ENCODE measurements at places on chromosomes 16 and 17.
A peak's percentile ranks its signal among the peaks of the same experiment; 100 is the strongest.

DNA sequence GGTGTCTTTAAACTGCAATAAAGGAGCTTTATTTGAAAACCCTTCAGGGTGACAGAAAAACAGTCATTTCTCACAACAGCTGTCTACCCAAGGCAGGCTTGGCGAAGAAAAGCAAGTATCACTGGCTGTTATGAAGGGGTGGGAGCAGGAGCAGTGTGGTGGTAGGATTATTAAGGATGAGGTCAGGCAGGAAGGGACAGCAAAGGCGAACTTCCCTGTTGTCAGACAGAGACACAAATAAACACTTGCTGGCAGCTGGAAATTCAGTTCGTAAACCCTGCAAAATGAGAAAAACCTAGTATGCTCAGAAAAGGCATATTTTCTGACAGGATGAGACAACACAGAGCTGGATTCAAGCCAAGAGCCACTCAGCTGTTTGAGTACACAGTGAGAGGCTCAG, 416.3 kb upstream of the CDH5 start:
- DNase-seq = no peak

DNA sequence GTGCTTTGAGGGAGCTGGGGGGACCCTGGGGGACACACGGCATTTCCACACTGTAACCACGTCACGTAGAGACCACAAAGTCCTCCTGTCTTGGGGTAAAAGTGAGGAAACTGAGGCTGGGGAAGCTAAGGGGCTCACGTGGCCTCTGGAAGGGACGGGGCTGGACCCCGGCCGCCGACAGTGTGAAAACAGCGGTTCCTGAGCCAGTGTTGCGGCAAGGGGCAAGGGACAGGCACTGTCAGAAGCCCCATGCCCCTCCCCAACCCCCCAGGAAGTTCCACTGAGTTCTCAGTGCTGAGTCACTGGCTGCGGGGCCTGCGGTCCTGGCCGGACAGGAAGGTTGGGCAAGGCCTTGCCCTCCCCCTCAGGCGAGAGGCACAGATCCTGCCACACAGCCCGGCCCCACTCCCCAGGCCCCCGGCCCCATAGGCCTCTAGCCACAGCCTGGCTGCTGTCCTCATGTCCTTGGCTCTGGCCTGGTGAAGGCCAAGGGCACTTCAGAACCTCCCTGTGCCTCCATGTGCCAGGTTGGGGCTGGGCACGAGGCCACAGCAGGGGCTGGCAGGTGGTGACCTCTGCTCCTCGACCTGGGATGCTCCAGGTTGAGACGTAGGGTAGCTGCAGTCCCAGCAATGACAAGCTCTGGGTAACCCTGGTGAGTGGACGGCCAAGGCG, 5.0 kb upstream of the CCDC57 start:
- peak; percentile 68 for DNase-seq

- DNase-seq = peak; percentile 96
Observed at GRCh38 chr17:77118251-77118928, 22.4 kb upstream of the SEC14L1 start.

DNA sequence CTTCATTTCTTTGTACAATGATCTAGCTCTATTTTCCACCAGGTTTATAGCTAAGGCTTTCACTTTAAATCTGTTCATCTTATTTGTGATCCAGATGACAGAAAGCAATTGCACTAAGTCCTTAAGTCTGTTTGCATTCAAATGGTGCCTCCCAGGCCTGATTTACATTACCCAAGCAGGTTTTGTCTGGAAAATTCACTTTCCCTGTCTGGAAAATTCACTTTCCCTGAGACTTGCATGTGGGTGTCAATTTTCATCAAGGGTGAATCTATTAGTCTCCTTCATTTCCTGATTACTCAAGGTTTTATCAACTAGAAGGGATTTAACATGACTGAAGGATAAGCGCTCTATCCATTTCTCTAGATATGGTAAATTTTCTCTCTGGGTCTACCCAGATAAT, 1480.2 kb upstream of the GOT2 start:
- DNase-seq = no peak

GRCh38 chr17:73710095-73710592, 65.9 kb upstream of the SDK2 start:
- no peak for DNase-seq

GRCh38 chr16:61891460-61891859, 144.8 kb downstream of the CDH8 start:
- no peak for DNase-seq

DNA sequence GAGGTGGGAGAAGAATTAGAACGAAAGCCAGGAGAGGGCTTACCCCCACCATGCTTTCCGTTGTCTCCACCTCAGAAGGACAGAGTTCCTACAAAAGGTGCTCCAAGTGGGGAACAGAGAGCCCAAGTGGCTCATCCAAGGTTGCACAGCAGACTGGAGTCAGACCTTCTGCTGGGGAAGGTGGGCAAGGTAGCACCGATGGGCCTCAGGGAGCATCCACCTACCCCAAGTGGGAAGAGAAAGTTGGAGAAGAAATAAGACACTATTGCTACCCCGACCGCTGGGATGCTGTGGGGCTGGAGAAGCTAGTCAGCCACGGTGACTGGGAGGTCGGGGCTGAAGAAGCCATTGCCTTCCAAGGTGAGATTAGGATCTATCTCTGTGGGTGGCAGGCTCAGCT, 21.5 kb downstream of the UNC119 start:
- DNase-seq = no peak

DNA sequence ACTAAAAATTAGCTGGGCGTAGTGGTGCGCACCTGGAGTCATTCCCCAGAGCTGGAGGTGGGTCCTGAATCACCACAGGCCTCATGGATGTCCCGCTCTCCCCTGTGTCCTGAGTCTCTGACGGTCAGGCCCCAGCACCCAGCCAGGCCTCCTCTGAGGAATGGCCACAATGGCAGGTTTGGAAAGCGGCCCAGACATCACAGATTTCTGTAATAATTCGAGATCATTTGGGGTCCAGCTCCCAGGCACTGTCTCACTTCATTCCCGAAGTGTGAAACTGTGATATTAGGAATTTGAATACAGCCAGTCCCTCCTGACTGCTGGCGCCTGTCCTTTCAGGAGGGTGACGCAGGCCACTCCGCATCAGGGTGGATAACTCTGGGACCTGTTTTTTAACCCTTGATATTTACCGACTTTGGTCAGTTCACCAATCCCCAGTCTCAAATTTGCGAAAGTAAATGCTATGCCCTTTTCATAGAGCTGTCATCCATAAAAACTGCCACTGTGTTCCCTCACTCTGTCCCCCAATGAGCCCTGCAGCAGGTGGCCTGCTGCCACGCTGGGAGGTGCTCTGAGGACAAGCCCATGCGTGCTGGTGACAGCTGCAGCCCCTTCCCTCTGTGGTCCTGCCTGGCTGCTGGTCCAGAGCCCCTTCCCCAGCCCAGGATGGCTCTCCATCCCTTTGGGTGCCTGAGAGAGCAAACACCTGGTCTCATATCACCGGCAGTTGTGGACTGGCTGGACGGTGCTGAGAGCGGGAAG, 28.3 kb upstream of the RPTOR start:
- no peak for DNase-seq

GRCh38 chr17:51803161-51803560, 355.4 kb downstream of the CA10 start:
- DNase-seq = no peak

DNA sequence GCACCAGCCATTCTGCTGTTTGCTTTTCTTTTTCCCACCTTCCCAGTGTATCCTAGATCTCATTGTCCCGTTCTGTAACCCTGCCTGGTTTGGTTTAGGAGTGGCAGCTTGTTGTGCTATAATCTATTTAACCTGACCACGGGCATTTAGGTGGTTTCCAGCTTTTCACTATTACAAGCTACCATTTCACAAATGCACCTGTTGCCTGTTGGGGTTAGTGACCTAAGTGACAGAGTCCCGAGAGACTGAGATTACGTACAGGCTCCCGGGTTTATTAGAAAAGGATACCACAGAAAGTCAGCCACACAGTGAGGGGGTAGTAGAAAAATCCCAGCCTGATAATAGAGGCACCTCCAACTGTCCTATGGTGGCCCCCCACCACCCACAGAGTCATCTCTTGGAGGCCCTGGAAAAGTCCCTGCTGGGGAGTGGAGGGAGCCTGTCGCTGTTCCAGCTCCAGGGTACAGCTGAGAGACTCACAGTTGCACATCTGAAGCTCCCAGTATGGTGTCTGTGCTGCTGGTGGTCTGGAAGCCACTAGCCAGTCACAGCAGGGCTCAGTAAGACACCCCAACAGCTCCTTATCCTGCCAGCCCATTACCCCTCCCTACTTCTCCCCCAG, 21.2 kb downstream of the CLEC16A start:
- no peak for DNase-seq

GRCh38 chr17:75849279-75849646, 5.1 kb upstream of the UNC13D start:
- no peak for DNase-seq

- DNase-seq = no peak
Observed at GRCh38 chr16:12341423-12341822, 364.9 kb downstream of the SNX29 start.

- no peak for DNase-seq
Observed at GRCh38 chr17:42122371-42123303, at the start of gene HSPB9. TSS of gene HSPB9 (plus strand) at chr17:42122804. CDS start at chr17:42122851, 47 bp downstream.

DNA sequence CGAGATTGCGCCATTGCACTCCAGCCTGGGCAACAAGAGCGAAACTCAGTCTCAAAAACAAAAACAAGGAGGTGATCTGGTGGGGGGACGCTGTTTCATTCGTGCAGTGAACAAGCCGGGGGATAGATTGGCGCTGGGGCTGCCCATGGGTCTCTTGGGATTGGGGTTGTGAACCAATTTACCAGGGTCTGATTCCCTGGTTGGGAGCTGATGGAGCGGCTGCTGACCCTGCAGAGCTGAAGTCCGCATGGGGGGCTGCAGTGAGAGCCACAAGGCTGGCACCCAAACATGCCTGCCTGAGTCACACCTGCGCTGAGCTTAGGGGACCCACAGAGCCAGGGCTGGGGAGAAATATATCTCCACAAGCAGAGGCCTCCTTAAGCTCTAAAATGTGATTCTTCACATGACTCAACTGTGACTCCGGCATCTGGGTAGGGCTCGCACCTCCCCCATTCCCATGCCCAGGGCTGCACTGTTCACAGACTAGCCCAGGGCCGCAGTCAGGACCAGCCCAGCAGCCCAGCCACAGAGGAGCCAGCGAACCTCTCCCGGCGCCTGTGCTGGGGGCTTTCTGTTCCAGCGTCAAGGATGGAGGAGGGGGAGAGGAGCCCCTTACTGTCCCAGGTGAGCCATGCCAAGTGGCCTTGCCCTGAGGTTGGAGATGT, 5.0 kb downstream of the TSPAN10 start:
- no peak for DNase-seq

- no peak for DNase-seq
Observed at GRCh38 chr17:61595418-61596186, 4.6 kb upstream of the NACA2 start.

DNA sequence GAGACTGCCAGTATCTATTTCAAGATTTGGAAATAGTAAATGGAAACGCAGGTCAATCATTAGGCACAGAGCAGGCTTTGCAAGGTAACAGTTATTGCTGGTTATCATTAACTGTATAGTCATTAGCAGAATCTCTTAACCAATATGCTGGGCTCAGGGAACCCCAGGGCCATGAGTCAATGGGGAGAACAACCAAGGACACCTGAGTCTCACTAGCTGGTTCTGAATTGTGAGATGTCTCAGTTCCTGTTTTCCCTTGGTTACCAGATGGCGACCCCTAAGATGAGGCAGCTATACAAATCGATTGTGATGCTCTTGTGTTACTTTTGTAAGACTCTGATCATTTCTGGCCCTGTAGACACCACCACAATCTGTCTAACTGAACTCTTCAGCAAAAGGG, 385.3 kb downstream of the HAPSTR1 start:
- DNase-seq = no peak

DNA sequence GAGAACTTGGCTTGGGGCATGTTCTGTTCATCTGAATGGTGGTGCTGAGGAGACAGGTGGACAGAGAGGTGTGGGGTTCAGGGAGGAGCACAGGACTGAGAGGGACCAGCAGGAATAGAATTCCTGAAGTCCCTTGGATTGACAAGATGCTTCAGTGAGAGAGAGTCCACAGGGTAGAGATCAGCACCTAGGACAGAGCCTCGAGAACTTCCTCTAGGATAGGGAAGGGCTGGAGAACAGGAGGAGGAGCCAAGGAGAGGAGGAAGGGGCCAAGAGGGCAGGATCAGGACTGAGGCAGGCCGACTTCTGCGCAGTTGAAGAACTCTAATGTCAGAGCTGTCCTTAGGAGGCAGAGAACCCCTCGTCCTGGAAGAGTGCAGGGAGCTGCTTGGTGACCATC, 138.4 kb downstream of the PRKCB start:
- DNase-seq = no peak

DNA sequence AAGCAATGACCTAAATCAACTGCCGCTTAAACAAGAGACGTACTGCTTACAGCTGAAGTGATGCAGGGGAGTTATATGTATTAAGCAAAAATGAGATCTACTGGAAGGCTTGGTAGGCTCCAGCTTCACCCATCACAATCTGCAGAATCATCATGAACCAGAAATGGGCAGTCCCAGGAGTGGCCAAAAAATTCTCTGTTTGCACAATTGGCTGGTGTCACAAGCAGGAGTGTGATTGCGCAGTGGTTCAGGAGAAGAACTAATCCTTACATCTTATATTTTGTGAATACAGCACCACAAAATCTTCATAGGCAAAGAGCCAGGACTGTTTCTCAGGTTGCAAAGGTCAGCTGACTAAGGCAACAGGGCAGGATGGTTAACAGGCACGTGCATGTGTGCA, 75.9 kb downstream of the CES1 start:
- no peak for DNase-seq

GRCh38 chr17:65261152-65261551, 124.0 kb downstream of the RGS9 start:
- no peak for DNase-seq

DNA sequence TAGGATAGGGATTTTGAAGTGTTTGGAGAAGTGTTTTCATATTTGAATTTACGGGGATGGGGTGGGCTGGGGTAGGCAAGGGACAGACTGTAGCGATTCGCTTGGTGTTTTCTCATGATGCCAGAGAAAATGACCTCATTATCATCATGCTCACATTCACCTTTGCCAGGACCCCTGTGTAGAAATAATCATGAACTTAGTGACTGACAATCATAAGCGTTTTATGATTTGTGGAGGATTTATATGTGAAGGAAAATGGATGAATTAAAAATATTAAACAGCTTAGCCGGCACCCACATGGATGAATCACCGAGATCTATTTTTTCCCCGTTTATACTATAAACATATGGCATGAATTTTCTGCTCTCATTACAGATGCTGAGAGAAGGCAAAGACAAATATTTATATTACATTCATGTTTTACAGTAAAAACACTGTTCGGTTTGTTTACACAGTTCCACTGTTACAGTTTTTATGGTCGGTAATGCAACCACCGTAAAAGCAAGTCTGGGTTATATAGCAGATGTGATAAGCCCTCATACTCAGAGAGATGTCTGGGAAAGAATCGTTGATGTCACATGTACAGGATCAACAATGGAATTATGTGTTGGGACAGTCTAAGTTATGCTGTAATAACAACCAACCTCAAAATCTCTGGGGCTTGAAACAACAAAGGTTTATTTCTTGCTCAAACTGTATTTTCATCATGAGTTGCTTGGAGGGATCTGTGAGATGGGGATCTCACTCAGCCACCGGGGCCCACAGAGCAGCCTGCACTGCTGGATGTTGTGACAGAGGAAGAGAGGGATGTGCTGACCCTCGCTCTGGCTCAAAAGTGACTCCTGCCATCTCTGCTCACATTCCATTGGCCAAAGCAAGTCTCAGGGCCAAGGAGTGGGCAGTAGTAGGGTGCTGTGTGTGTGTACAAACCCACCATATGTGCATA, 85.1 kb downstream of the WWOX start:
- no peak for DNase-seq

All from pulmonary artery endothelial cell (primary cell).